Glutamatergic neuron (in vitro differentiated cells): ENCODE measurements at places on chromosomes 2 and 18. TPM values are rescaled to one million over a fixed set of nuclear protein-coding genes. Genes with fewer than 3 reads are reported as not detected.
A peak's percentile ranks its signal among the peaks of the same experiment; 100 is the strongest.

DNA sequence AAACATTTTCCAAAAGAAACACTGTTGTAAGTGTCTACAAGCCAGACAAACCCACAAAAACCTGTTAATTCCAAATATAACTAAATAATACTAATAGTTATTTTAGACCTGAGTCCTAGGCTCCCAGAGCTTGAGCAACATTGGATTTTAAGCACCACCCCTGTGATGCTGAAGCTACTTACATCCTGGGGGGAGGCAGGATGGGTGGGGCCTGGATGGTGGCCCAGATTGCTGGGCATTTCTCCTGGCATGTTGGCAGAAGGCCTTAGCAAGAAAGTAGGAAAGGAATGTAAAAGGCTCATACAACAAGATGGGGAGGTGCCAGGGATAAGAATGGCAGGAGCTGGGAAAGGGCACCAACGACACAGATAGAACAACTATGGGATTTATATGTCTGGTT lies 50.7 kb upstream of the OTX1 start:
- no peak for DNase-seq

DNA sequence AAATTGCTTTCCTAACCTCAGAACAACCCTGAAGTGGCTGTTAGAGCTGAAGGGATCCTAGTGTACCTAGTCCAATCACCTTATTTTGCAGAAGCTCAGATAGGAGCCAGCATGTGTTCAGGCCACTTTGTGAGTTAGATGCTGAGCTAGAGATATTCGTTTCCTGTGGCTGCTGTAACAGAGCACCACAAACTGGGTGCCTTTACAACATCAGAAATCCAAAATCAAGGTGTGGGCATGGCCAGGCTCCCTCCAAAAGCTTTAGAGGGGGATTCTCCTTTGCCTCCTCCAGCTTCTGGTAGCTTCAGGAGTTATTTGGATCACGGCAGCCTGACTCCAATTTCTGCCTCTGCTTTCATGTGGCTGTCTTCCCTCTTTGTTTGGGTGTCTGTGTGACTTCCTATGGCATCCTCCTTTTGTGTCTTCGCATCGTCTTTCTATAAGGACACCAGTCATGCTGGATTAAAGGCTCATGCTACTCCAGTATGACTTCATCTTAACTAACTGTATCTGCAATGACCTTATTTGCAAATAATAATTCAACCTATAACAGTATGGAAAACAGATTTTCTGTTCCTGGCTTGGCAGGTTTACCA lies 86.3 kb upstream of the TGFA start:
- no peak for DNase-seq

DNA sequence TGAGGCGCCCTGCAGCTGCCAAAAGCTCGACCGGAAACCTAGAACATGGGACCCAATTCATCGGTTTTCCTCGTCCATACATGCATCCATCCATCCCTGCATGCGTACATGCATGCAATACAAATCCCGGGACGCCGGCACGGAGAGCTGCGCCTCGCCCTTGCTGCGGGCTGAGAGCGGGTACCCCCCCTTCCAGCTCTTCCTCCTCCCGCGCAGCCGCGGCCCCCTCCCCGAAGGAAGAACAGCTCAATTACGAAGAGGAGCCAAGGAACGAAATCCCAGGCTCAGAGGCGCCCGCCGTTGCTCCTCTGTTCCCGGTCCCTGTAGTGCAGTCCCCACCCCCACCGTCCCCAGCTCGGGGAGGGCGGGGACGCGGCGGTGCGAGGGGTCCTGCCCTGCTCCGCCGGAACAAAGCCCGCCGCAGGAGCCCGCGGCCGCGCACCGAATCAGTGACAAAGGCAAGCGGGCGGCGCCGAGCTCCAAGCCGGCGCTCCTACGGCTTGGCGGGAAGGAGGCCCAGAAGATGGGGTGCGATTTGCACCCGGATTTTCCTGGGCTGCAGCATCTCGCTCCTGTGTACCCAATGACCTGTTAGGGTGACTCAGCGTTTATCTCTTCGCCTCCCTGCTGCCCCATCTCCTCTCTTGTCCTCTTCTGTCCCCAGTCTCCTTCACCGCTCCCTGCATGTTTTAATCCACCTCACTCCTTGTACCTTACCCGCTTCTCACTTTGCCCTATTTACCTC lies 8.9 kb upstream of the POU3F3 start:
- DNase-seq, result peak; percentile 79

The VWA3B gene
- not detected for total RNA-seq

The C2orf72 gene
- 0.42 TPM for total RNA-seq
